ENCODE measurements at places on chromosomes 13 and 19. TPM values are rescaled to one million over a fixed set of nuclear protein-coding genes. Genes with fewer than 3 reads are reported as not detected.

KLF2 gene
- 15.6 TPM for total RNA-seq

CGB2 gene
- 0.71 TPM for total RNA-seq

DCT gene
- 2.2 TPM for total RNA-seq

ATP1A3 gene
- total RNA-seq, result 0.03 TPM

NOTCH3 gene
- 0.13 TPM for total RNA-seq

DOCK9 gene
- total RNA-seq, result 58.1 TPM

PLPP2 gene
- total RNA-seq, result 104 TPM

LATS2 gene
- total RNA-seq, result 11.7 TPM

- DNase-seq, result peak; percentile 76
Measured at GRCh38 chr13:90867336-90867683, 480.2 kb upstream of the MIR17HG start.

DNA sequence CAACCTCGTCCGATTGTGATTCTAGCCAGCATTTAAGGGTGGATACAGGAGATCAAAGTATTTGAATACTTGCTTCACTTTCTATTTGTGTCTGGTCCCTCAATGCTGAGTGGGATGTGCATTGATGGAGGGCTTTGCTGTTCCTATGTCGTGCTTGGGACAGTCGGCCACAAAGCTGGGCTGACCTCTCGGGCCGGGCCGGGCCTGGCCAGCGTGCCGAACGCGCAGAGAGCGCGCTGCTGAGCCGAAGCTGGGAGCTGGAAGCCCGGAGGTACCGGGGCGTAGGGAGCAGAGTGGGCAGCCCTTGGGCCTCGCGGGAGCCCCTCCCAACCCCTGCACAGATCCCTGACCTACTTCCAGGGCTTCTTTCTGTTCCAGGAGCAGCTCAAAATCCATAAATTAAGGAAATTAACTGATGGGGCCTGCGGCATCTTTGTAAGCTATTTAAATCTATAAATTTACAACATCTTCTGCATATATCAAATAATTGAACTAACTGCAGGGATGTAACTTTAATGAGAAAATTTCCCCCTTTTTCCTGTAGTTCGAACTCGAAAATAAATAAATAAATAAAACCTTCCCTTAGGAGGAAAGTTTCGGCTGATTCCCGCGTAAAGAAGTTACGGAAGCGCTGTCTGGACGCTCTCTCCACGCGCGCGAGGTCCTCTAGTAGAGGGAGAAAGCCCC is 1.8 kb upstream of the KCTD15 start:
- no peak for DNase-seq

- no peak for DNase-seq
Measured at GRCh38 chr13:79398915-79399314, 7.1 kb downstream of the RBM26 start.

DNA sequence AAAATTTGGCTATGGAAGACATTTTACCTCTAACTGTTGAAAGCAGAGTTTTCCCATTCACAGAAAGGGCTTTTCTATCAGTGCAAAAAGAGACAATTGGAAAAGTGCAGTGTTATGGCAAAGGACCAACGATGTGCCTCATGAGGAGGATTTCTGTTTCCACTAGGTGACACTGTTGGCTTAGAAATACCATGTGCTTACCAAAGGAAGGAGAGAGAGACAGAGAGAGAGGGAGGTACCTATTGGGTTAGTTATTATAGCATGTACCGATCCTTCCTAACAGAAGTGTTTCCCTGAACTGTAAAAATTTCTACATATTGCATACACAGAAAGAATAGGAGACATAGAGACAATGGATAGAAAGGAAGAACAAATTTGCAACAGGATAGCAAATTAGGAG is 23.9 kb upstream of the PSG4 start:
- DNase-seq, result peak; percentile 43

- DNase-seq, result no peak
Measured at GRCh38 chr19:6233827-6234511, 45.8 kb downstream of the MLLT1 start.

DNA sequence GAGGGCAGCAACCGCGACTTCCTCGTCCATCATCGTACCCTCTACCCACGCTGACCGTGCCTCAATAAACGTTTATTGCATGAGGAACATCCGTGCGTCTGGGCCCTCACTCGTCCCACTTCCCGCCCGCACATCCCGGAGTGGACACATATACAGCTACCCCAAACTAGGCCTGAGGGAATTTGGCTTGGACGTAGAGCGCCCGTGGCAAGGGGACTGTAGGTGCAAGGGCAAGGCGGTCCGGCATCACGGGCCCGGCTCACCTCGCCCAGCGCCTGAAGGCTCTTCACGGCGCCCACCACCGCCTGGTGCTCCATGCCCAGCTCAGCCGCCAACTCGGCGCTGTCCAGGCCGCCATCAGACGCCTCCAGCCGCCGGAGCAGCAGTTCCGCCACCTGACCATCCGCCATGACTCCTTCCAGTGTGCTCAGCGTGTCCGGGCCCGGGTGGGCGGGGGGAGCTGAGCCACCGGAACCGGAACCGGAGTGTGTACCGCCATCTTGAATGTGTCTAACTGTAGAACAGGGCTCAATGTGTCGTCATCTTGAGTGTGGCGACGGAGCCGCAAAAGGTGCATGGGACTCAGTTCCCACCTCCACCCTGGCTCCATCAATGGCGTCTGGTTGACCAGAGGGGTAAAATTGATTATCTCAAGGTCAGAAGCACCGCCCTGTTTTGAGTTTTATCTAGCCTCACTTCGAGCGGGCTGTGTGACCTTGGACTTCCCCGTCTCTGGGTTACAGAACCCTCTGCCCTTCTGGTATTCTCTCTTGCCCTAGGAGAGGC is at the start of gene FARSA:
Gene FARSA, minus strand, starts transcription at position 425 of the 786 bp plus-strand sequence. Its CDS starts 15 bp downstream, at position 410.
- peak; percentile 84 for DNase-seq

GRCh38 chr13:91085127-91085526 is 262.4 kb upstream of the MIR17HG start:
- no peak for DNase-seq

DNA sequence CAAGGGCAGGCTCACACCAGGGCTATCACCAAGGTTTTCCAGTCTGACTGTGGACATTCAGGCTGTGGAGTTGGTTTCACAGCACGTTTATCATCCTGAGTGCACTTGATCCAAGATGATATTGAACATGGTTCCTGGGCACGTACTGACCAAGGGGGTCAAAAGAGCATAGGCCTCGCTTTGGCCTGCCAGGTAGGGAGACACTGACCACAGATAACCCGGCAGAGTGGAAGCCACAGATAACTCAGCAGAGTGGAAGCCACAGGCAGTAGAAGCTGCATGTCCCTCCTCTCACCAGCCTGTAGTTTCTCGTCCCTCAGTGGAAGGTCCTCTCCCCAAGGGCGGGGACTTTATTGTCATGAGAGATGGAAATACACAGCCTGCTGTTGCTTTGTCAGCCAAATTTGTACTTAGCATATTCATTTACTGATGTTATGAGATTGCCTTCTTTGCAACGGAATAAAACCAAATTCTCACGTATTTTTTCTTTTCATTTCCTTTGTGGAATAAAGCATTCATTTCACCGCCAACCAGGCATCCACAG is 8.8 kb upstream of the KRTDAP start:
- DNase-seq, result no peak

GRCh38 chr13:74169676-74170075 is 35.5 kb upstream of the KLF12 start:
- DNase-seq, result no peak

GRCh38 chr19:9620842-9621155 is 233 bp downstream of the ZNF561 start:
- no peak for DNase-seq

- DNase-seq, result peak; percentile 46
Measured at GRCh38 chr13:27403203-27403678, 21.2 kb upstream of the GTF3A start.

DNA sequence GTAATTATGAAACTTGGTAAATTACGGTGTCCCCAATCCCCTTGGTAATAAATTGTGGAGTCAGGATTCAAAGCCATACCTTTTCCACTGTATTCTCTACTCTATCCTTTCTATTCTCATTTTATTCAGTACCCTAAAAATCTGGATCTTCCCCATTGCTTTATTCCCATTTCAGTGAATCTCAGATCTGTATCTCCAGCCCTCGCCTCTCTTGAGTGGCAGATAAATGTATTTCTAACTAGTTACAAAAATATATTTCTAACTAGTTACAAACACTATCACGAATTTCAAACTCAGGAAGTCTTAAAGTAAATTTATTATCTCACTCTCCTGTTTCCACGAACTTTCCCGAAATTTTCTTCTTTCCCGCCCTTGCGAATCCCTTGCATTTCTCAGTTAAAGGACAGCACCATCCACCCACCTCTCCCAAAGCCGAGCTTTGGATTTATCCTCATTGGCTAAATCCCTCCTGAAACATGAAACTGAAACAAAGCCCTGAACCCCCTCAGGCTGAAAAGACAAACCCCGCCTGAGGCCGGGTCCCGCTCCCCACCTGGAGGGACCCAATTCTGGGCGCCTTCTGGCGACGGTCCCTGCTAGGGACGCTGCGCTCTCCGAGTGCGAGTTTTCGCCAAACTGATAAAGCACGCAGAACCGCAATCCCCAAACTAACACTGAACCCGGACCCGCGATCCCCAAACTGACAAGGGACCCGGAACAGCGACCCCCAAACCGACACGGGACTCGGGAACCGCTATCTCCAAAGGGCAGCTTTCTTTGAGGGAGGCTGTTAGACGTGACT is 164.3 kb upstream of the PABPC3 start:
- no peak for DNase-seq

DNA sequence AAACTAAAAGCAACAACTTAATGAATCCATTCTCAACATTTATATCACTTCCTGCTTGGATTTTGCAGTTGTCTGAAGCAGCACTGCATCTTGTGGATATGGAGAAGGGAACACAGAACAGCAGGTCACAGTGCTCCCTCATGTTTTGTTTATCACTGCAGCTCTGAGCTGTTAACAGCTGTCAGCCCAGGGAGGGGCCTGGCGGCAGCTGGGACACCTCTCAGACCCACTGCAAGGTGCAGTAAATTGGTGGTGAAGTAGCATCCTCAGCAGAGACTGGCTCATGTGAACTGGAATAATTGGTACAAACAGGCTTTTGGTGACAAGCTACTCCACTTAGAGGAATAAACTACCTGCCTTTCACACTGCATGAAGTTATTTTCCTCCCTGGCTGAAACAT is 170.4 kb downstream of the LIG4 start:
- DNase-seq, result no peak

DNA sequence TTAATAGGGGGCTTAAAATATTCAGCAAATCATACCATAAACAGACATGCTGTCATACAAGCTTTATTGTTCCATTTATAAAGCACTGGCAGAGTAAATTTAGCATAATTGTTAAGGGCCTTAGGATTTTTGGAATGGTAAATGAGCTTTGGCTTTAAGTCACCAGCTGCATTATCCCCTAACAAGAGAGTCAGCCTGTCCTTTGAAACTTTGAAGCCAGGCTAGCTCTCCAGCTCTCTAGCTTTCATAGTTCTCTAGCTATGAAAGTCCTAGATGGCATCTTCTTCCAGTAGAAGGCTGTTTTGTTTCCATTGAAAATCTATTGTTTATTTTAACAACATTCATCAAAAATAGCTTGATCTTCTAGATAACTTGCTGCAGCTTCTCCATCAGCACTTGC is 420.8 kb upstream of the GPC6 start:
- no peak for DNase-seq

GRCh38 chr19:38741670-38742069 is 2.6 kb downstream of the CAPN12 start:
- no peak for DNase-seq

DNA sequence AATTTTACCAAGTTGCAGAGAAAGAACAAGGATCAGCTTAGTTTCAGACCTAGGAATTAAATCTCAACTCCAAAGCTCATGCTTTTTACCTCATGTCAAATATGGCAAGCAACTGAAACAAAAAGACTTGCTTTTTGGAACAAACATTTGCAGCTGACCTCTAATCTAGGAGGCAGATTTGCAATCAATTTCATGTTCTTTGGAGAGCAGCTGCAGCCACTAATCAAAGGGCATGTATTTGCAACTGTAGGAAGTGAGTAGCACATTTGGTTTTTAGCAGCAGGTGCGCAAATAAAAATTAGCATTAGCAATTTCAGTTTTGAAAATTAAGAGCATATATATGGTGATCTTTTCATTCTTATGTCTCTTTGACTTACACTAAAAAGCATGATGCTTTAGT is 459.3 kb upstream of the SLC10A2 start:
- DNase-seq, result no peak

- peak; percentile 8 for DNase-seq
Measured at GRCh38 chr13:84481958-84482357, 599.7 kb upstream of the SLITRK1 start.

GRCh38 chr19:18655173-18655844 is 18.5 kb downstream of the KLHL26 start:
- no peak for DNase-seq

DNA sequence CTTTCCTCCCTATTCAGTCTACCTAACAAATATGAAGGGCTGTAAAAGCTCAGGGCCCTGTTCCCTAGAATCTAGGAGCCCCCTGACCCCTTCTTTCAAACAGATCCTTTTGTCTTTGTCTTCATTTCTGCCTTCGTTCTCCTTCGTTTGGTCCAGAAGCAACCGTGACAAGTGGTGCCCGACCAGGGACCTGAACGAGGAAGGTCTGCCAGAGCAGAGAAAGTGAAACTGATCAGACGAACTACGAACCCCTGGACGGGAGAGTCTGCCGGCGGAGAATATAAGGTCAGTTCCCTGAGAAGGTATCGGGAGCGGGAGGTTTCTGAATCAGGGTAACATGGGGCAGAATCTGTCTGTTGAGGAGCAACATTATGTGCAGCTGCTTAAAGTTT is 751 bp downstream of the ERVK3-1 start:
- DNase-seq, result peak; percentile 14

DNA sequence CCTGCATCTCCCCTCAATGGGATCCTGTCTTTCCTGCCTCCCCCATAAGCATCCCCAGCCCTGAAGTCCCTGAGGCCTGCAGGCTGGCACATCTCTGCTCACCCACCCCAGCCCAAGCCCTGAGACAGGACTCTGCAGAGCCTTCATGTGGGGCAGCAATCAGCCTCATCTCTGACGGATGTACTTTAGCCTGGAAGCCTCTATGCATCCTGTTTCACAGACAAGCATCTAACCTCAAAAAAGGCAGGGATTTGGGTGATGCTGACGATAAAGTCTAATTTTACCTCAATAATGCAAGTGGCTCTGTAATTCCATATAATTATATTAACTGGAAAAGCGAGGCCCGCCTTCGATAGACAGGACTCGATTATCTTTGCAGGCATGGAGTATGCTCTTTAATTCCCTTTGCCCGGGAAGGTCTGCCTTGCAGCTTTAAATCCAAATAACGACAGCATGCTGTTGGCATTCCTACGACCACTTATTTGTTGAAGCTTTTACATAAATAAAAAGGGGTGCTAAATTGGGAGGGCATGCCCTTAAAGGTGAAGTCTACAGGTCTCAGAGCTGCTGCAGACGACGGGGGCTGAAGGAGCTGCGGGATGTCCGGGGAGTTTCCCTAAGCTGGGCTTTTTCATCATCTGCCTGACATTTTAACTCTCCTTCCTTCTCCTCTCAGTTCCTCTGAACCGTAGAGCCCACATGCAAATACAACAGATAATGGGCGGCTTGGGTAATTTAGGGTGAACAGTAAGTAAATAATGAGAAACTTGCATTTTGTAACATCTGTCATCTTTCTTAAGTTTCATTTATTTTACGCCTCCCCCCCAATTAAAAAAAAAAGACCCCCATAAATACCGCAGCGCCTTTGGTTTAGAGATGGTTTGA is 211.5 kb downstream of the URI1 start:
- no peak for DNase-seq

Data from HT1080 (cell line).